ENCODE measurements at places on chromosomes 7 and 10.

- DNase-seq, result peak; percentile 69
Observed at GRCh38 chr10:94602729-94603515, 57.3 kb downstream of the HELLS start.

DNA sequence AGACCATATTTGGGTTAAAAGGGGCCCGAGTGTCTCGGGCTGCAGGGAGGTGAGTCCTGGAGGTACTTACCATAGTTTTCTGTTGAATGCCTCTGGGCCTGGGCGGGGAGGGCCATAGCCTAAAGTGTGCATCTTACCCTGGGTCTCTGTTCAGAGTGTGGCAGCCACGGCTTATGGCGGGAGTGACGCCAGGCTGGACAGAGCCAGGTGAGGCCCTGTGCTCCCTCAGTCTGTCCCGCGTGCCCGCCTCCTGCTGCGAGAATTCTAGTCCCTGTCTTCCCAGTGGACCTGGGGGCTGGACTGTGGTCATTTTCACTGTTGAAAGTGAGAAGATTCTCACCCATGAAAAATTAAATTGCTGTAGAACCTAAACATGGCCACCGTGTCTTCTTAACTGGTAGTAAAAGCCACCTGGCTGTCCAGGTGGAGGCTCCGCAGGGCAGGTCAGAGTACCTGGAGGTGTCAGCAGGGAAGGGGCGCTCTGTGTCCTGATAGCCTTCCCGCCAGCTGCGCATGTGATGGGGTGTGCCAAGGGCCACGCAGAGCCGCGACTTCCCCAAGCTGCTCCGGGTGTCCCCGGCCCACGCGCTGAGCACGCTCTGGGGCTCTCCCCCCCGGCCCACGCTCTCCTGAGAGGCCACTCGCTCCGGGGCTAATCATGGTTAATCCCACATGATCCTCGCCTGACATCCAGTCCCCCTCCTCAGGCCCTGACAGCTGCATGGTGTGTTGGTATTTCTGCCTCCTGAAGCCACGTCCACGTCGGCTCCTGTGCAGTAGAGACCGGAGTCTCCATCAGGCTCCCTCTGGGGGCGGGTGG lies 20.3 kb downstream of the INPP5A start:
- no peak for DNase-seq

- no peak for DNase-seq
Observed at GRCh38 chr7:115032715-115033703, 111.1 kb downstream of the MDFIC start.

DNA sequence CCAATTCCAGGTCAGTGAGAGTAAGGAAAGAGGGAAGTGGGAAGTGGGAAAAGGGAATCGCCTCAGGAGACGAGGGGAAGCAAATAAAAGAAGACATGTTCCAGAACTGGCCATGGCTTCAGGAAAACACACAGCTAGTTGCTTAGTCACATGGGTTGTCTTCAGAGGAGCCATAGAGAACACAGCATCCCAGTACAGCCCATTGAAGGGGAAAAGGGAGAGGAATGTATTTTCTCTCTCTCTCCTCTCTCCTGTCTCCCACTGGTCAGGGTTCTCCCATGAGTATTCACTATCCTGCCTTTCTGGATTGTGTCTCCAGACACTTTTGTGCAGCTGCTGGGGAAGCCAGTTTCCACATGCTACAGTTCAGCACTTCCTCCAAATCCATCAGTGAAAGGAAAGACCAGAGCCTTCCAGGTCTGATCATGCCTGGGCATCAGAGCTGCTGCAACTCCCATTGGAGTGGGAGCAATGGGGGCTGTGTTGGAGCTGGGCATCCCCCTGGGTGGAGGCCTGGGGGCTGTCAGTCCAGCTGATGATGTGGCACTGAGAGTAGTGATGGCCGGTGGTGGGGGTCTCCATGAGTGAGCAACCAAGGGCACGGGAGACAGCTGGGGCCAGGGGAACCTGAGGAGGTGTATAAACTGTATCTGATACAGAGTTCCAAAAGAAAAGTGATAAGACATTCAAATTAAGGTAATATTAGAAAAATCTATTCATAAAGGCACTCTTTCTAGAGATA lies 38.6 kb downstream of the MAP3K8 start:
- no peak for DNase-seq

DNA sequence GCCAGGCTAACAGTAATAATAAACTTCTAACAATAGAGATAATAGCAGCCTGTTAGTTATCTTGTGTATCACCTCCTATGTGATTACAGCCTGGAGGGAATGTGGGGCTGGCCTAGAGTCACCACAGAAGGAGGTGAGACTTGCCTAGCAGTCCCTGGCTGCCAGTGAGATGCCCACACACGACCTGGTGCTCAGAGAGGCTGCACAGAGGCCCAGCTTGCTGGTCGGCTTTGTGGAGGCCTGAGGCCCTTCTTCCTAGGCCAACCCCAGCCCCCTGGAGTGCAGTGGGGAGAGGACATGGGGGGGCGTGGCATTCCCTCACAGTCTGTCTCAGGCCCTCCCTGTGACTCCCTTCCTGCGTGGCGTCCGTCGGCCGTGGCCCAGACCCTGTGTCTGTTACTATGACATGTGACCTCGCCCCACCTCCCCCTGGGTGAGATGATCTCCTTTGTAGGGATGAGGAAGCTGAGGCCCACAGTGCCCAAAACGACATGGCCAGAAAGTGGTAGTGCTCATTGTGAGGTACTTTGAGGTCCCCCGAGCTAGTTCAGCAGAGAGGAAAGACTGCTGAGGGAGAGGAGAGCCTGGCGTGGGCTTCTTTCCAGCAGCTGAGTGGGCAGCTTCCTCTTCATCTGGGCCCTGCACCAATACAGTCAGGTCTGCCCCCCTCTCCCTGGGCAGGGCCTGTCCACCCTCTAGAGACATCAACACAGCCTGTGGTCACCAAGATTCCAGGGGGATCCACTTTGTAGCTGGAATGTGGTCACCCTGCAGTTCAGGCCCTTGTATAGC lies 29.7 kb downstream of the UNC5B start:
- no peak for DNase-seq

DNA sequence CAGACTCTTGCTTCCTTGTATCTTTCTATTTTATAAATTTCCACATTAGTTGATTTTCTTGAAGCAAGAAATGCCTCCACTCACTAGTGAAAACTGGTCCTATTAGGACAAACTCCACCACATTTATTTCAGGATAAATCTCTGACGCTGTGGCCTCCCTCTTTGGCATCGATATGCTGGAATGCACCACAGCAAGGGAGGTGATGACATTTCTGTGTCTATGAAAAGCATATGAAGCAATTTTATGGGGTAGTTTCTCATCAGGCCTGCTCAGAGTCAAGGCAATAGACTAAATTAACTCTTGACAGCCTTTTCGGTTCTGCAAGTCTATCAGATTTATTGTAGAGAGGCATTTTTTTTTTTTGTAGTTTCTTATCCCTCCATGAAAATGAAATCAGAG lies 304.4 kb downstream of the ZEB1 start:
- DNase-seq, result no peak

DNA sequence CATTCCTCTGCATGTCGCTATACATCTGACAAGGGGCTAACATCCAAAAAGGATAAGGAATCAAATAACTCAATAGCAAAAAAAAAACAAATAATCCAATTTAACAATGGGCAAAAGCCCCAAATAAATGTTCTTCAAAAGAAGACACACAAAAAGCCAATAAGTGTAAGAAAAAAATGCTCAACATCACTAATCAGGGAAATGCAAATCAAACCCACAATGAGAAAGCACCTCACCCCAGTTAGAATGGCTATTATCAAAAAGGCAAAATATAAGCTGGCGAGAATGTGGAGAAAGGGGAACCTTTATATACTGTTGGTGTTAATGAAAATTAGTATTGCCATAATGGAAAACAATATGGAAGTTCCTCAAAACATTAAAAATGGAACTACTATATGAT lies 14.3 kb downstream of the ARHGAP12 start:
- DNase-seq, result no peak

Data from dermis microvascular lymphatic vessel endothelial cell (primary cell).